NCI-H446 (cell line): ENCODE measurements at places on chromosomes 5 and 9.

DNA sequence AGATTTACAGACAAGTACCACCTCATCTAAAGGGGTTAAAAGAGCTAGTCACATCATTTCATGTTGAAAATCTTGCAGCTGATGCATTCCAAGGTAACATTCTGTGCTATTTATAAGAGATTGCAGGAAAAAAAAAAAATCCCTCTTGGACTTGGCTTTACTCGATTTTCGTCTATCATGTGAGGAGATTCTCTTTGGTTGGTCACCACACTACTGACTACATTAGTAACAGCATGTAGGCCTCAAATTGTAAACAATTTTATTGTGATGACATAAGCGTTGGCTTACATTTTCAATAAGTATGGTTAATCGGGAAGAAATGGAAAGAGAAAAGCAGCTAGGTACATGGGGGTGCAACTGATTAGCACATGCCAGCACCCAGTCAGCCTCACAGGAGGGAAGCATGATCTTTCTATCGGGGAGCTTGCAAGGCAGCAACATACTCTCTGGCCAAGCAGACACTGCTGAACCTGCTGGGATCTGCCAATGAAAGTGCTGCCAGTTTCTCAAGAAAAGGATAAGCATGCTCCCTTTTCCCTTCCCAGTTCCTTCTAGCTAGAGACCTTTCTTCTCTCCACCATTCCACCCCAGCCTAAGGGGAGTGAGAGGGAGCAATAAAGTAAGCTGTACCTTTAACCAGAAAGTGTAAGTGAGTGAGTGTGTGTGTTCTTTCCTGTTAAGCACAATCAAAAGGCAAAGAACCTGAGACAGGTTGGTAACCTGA, 7.5 kb downstream of the NREP start:
- no peak for DNase-seq

DNA sequence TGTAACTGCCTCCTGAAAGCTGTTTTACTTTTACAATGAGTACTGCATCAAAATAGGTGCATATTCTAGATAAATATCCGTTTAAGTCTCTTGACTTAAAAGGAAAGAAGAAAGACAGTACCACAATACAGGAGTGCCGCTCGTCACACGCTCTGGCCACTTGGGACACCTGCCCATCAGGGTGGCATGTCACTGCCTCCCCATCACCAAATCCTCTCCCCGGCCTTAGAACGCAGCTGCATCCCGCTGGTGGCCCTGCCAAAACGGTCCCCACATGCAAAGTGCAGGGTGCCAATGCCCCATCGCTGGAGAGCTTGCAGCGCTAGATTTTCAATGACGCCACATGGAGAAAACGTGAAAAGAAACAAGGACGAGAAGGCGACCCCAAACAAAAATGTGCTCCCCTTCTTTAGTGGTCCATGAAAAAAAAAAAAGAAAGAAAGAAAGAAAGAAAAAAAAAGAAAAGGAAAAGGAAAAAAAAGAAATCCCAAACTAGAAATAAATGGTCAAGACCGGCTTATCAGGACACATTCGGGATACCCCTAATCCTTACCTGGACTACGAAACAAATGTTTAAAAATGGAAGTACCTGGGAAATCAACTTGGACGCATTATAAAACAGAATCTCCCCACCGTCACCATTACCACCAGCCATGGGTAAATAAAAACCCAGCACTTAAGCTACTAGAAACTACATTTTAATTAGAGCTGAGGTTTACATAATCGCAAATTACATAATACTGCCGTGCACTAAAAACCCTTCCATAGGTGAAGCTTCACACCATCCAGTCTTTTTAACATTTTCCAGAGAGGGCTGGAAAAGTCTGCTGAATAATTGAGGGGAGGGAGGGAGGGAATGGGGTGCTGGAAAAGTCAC, 1.0 kb downstream of the ANKH start:
- no peak for DNase-seq

DNA sequence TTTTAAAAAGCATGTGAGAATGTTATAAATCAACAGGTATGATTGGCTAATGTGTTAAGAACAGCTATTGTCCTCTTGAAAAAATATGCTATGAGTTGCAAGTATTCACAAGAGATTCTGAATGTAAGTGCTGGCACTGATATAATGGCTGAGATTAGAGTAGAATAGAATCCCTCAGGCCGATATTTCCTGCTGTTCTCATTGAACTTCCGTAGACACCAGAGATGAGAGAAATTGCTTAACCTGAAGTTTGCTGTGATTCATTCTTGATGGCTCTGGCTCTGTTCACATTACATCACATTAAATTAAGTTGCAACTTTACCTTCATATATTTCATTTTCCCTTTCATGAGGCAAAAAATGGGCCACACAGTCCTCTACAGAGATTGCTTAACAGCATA, 114.5 kb downstream of the BAAT start:
- DNase-seq = no peak

GRCh38 chr9:72527801-72528195, 6.4 kb downstream of the TMC1 start:
- no peak for DNase-seq

DNA sequence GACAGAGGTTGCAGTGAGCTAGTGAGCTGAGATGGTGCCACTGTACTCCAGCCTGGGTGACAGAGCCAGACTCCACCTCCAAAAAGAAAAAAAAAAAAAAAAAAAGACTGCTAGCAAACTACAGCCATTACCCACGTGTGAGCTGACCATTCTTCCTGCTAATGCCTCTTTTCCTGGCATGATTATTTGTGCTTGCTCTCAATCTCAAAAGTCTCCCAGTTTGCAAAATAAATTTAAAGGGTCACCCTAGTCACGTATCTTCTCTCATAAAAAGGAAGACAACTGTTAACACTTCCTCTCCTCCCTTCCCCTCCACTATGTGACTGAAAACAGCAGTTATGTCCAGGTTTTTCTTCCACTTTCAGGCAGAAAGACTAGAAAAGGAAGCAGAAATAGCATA, 37.2 kb downstream of the TRIM36 start:
- DNase-seq = no peak

GRCh38 chr9:106076711-106077110, 382.4 kb downstream of the TMEM38B start:
- no peak for DNase-seq

- DNase-seq = no peak
These were observed 384.0 kb downstream of the SPOCK1 start for GRCh38 chr5:137115152-137115551.

DNA sequence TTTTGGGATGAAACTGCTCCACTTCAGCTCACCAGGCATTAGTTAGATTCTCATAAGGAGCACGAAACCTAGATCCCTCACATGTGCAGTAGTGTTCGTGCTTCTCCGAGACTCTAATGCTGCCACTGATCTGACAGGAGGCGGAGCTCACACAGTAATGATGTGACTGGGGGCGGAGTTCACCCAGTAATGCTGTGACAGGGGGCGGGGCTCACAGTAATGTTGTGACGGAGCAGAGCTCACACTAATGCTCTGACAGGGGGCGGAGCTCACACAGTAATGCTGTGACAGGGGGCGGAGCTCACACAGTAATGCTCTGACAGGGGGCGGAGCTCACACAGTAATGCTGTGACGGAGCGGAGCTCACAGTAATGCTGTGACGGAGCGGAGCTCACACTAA, 27.1 kb upstream of the LRRC14B start:
- DNase-seq = no peak

DNA sequence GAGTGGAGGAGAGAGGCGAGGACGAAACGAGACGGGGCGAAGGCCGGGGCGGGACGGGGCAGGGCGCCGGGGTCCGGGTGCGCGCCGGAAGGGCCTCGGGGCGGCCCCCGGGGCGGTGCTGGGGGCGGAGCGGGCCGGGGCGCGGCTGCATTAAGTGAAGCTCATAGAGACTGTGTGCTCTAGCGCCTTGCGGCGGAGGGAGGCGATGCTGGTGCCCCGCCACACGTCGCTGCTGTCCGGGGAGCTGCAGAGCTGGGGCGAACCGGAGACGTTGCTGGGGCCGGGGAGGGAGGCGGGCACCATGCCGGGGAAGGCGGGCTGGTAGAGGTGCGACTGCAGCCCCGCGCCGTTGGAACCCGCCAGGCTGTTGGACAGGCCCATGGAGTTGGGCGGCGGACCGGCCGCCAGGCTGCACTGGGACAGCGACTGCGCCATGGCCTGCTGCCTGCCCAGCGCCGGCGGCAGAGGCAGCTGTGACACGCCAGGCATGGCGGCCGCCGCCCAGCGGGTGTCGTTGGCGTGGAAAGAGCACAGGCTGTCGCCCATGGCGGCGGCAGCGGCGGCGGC, 8.3 kb downstream of the OTP start:
- DNase-seq = peak; percentile 21
